ENCODE measurements at places on chromosomes 11 and 22.

GRCh38 chr11:107676336-107677057 lies 35.4 kb downstream of the SLN start:
- DNase-seq: no peak

DNA sequence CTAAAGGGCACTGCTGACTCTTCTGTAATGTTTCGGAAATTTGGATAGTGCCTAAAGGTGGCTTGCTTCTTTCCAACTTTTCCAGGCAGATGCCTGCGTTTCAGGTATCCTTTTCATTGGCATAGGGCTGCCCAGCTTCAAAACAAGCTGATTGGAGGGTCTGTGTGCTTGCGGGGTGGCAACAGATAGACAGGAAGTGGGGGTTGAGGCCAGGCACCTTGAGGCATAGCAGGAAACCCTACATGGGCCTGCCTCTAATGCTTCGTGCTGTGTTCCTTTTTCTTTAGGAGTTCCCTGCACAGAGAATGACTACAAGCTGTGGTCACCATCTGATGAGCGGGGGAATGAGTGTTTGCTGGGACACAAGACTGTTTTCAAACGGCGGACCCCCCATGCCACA lies 92.2 kb upstream of the SORL1-AS1 start:
- no peak for DNase-seq

GRCh38 chr22:39383841-39384625 lies 15.5 kb upstream of the TAB1 start:
- DNase-seq: no peak

DNA sequence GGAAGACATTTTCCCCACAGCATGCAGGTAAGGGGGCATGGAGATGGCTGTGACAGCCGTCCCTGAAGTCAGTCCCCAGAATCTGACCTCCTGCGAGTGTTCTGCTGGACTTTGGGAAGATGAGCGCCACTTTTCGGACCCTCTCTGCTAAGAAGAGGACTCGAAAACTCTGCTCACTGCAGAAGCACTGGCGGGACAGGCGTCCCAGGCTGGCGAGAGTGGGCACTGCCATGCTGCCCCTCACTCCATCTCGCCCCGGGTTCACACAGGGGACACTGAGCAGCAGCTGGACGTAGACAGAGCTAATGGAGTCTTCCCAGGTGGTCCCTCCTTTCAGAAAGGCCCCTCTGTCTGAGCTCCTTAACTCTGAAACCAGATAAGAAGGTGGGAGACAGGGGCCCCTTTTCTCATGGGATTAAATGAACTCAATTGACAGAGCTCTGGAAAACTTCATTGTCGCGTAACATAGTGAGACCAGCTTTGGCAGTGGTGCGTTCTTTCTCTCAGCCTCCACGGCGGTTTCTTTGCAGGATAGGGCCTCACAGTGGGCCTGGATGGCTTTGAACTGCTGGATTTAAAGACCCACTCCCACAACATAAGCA lies 4.8 kb downstream of the ADAMTS8 start:
- no peak for DNase-seq

Measured in GM12865 (cell line).